ENCODE measurements at places on chromosomes 1 and 21. TPM values are rescaled to one million over a fixed set of nuclear protein-coding genes. Genes with fewer than 3 reads are reported as not detected.

The OR2T11 gene
- total RNA-seq = not detected

GRCh38 chr1:218671573-218671972 lies 326.4 kb downstream of the TGFB2 start:
- DNase-seq = no peak

The CRABP2 gene
- 1,168 TPM for total RNA-seq

DNA sequence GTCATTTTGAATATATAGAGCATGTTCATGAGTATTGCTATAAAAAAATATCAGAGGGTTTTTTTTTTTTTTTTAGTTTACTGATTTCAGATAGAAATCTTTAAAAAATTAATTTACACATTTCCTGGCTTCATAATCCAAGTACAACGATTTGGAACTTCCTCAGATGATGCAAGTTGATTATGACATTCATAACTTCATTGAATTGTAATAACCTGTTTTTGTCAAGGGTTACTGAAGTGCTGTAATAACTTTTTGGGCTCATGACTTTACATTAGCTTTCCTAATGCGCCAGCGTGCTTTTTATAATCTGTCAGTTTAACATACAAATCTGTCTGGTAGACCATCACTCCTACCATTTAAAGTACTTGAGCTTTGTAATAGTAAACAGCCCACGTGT lies 81.3 kb downstream of the SASS6 start:
- DNase-seq = no peak

DNA sequence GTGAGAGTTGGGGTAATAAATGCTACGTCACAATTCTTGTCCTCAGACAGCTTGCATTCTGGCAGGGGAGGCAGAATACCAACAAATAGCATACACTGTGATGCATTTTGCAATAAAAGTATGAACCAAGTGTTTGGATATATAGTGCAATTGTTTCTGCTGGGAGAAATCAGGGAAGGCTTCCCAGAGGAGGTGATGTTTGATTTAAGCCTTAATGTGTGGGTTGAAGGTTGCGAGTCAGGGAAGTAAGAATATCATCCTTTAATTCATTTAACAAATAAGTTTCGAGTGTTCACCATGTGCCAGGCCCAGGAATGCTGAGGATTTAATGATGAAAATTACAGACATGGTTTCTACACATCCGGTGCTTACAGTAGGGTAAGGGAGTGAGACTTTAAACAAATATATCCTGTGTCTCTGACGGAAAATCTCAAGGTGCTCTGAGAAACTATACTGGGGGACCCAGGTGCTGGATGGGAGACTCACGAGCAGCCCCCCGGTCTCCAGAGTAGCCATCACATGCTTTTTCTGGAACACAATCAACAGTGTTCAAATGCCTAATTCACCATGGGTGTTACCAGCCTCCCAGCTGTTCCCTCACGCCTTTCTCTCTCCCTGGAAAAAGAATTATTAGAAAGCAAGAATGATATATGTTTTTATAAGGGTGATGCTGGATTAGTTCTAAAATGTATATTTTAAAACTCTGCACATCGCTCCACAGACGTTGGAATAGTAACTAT lies 31.7 kb downstream of the RASSF5 start:
- no peak for DNase-seq

The LRRC71 gene
- not detected for total RNA-seq

The PYHIN1 gene
- not detected for total RNA-seq

The PTPN22 gene
- total RNA-seq = not detected

The FCAMR gene
- not detected for total RNA-seq

The CYB561D1 gene
- total RNA-seq = 3.1 TPM

The CCDC28B gene
- 30.9 TPM for total RNA-seq

DNA sequence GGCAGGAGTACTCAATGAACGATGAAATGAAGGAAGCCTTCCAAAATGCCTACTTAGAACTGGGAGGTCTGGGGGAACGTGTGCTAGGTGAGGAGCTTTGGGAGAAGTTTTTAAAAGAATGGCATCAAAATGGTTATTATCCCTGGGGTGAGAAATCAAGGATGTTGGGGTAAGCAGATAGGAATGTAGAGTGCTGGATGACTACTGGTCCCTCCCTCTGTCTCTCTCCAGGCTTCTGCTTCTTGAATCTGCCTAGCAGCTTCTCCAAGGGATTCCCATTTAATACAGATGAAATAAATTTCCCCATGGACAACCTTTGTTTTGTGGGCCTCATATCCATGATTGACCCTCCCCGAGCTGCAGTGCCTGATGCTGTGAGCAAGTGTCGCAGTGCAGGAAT lies 19.0 kb upstream of the CASQ1 start:
- DNase-seq = no peak

GRCh38 chr1:41496080-41497055 lies 11.9 kb upstream of the EDN2 start:
- DNase-seq = peak; percentile 51

The LRRC38 gene
- total RNA-seq = not detected

GRCh38 chr1:92096317-92096716 lies 16.2 kb downstream of the BTBD8 start:
- no peak for DNase-seq

The MAP1LC3C gene
- total RNA-seq = 0.17 TPM

The OBSCN gene
- 7.3 TPM for total RNA-seq

- no peak for DNase-seq
Observed at GRCh38 chr1:181659321-181659957, 176.1 kb downstream of the CACNA1E start.

GRCh38 chr1:84255582-84255981 lies 45.9 kb upstream of the SAMD13 start:
- DNase-seq = no peak

The TMPRSS2 gene
- total RNA-seq = not detected

The RGS5 gene
- 4.1 TPM for total RNA-seq

The GUCA2B gene
- total RNA-seq = not detected

DNA sequence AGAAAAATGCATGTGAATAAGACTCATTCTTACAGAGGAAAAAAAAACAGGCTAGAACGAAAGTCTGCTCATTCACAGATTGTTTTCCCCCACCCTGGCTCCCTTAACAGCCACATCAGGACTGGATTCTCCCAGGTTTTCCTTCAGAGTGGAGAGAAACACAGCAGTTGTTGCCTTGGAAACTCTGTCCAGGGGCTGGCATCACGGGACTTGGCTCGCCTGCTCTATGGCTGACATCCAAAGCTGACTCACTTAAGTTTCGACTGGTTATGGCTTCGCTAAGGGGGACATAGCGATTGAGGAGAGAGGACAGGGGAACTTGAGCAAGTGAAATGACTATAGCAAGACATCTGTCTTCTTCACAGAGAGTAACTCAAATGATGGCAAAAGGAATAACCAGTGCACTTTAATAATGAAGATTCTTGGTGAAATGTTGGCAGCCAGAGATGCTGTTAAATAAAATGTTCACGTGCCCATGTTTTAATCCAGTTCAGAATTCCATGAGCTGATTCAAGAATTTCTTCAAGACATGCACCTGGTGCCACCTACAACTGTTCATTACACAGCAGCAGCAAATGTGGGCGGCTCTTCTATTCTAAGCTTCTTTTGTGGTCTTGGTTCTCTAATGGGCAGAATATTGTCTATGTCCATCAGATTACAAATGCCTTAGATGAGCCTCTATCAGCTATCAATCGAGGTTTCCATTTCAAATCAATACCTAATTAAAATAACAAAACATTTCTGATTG lies 21.8 kb downstream of the MIS18A start:
- DNase-seq = peak; percentile 17

DNA sequence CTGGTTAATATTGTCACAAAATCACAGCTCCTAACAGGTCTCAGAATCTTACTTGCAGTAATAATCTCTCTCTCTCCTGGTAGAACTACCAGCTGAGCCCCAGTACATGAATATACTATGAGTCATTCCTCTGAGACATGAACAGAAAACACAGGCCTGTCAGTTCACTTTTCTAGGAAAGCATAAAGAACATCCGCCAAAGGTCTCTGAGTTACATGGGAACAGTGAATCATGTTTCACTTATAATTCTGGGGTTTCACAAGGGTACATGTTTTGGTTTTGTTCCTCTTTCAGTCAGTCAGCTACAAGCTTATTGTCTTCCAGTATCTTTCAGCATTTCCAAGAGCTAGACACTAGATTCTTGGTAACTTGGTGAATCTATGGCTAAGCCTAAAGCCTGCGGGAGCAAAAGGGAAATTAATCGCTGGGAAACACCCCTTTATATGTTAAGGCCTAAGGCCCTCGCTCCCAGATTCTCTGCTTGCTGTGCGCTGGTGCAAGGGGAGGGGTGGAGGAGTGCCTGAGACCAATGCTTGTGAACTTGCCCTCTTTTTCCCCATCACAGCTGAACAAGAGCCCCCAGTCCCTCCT lies 31.7 kb downstream of the IFNGR2 start:
- no peak for DNase-seq

DNA sequence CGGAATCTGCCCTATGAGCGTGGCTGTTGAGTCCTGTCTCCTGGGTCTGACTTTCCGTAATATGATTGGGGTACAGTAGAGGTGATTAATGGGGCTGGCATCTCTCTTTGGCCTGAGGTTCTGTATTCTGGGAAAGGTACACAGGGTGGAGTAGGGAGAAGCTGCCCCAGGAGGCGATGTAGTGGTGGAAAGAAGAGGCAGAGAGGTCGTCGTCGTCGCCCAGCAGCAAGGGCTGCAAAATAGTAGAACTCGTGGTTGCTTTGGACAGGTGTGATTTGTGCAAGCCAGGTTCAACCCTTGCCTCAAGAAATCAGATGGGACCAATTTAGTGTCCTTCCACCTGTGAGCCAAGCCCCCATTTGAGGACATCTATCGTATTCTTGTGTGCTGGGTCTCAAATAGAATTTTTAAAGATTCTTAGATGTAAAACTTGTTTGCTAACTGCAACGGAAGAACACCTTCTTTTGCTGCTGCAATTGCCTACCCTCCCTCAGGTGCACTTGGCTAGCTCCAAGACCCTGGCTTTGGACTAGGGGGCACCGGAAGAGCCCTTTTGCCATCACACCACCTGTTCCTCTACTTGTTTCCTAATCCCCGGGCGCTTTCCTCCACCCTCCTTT lies 1.3 kb upstream of the HMGN2 start:
- peak; percentile 33 for DNase-seq

DNA sequence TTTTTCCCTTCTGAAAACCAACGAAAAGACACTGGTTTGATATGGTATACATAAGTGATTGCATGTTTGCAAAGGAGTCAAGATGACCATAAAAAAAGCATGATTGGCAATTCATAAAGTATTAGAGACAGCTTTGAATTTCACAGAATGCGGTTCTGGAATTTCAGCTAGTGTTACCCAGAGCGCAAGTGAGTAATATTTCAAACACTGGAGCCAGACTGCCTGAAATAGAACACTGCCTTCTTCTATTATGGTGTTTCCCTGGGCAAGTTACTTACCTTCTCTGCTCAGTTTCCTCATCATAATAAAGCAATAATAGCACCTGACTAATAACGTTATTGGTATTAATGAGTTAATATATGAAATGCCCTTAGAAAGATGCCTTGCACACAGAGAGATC lies 54.7 kb downstream of the NEGR1 start:
- no peak for DNase-seq

The CLCA2 gene
- 0.81 TPM for total RNA-seq

GRCh38 chr1:32393136-32393535 lies 1.1 kb downstream of the BSDC1 start:
- no peak for DNase-seq

- DNase-seq = no peak
Observed at GRCh38 chr1:6123083-6123482, 57.0 kb downstream of the CHD5 start.

DNA sequence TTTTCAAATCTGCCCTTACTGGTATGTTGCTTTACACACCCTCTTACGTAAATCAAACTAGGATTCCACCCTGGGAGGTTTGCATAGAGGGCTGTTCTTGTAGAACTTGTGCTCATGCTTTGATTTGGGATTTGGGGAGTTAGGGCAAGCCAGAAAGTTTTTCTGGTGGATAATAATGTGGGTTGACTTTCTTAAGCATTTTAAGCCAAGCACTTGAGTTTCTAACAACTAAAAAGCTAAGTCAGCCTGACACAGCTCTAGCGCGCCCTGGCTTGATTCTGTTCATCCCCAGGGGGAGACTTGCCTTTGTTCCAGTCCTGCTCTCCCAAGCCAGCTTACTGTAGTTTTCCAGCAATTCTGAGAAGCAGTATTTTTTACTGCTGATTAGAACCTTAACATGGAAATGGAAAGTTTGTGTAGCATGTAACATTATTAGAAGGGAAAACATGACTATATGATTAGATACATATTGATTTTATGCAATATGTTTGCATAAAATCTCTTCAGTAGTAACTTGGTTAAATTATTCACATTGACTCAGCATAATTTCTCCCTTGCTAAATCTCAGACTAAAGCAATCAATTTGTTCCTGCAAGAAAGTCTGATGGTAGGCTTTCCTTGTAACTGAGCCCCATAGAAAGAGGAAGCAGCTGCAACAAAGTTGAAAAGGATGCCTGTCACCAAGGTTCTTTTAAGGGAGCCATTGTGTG lies 11.0 kb upstream of the PGD start:
- no peak for DNase-seq
